ENCODE measurements at places on chromosomes 7 and 10.

DNA sequence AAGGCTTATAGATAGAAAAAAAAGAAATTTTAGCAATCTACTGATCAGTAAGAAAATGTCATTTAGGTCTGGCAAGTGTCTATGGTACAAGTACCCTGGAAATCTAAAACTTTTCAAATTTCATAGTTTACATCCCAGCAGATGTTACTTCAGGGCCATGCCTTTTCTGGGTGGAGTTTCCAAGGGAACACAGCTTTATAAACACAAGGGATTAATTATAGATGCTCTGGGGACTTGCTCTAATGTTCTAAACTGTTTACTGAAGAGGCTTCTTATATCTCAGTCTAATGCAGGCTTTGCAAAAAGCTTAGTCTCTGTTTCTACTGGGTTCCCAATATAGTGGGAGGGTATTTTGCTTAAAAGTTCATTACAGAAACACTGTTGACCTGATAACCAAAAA, 3.1 kb downstream of the CD36 start:
- no peak for DNase-seq

DNA sequence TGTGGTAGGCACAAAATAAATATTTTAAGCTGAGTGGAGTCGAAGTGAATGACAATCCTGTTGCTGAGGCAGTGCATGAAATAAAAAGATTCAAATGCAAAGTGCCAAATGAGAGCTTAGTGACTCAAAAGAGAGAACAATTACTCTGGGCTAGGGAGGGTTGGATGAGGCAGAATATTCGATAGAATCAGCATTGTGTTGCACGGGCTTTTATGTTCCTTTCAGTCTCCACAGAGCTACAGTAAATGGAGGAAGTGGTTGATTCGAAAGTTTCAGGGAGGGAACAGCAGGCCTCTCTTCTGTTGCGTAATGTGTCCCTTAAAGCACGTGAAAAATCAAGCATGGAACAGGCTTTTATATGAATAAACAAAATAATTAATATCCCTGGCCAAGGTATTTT, 599.3 kb upstream of the CELF2 start:
- DNase-seq, result no peak

- DNase-seq, result no peak
Measured at GRCh38 chr7:114622221-114622620, 207.6 kb downstream of the FOXP2 start.

DNA sequence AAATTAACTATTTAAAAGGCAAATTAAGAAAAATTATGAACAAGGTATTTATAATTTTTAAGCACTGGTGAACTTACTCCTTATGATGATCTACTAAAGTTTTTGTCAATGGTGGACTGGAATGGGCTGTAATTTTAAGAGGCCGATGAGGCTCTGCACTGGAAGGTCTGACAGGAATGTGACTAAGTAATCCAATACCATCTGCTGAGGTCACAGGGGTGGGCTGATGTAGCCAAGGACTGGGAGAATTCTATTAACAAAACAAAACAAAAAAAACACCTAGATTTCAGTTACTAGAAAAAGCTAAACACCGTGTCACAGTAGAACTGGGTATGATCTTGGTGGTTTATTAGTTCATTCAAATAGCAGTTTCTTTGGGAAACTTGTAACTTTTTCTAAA, 75.9 kb downstream of the NRBF2 start:
- DNase-seq, result peak; percentile 11

DNA sequence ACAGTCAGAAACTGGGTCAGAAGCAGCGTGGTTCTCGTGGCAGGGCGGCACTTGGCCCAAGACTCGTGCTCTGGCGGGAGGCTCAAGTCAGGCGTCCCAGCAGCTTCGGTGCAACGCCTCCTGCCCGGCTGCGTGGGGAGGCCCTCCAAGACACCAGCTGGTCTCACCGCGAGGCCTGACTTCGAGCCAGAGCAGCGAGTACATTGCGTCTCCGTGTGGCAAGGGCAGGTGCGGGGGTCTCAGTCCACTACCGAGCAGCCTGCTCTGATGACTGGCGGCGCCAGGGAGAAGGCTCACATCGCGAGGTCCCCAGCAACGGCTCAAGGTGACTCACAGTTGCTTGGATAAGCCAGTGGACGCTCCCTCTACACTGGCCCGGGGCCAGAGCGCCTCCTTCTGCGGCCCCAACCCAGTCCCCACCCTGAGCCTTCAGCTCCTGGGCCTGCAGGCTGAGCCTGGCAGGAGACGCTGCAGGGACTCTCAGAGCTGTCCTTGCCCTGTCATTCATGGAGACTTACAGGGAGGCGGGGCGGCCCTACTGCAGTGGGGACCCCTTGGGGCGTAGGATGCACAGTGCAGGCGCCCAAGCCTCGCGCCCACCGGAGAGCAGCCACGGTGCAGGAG, 41.9 kb upstream of the PRKAR1B start:
- DNase-seq, result no peak

GRCh38 chr10:6396652-6397051, 183.4 kb downstream of the PRKCQ start:
- DNase-seq, result no peak

- DNase-seq, result no peak
Measured at GRCh38 chr7:120373174-120373573, 100.2 kb downstream of the KCND2 start.

- no peak for DNase-seq
Measured at GRCh38 chr10:62083412-62084267, 182.1 kb downstream of the ARID5B start.

GRCh38 chr7:158537516-158537882, 50.1 kb downstream of the PTPRN2 start:
- DNase-seq, result no peak

GRCh38 chr10:5588080-5588453, 63.3 kb downstream of the CALML3 start:
- no peak for DNase-seq

GRCh38 chr10:30412901-30413300, 21.1 kb upstream of the MAP3K8 start:
- DNase-seq, result no peak

DNA sequence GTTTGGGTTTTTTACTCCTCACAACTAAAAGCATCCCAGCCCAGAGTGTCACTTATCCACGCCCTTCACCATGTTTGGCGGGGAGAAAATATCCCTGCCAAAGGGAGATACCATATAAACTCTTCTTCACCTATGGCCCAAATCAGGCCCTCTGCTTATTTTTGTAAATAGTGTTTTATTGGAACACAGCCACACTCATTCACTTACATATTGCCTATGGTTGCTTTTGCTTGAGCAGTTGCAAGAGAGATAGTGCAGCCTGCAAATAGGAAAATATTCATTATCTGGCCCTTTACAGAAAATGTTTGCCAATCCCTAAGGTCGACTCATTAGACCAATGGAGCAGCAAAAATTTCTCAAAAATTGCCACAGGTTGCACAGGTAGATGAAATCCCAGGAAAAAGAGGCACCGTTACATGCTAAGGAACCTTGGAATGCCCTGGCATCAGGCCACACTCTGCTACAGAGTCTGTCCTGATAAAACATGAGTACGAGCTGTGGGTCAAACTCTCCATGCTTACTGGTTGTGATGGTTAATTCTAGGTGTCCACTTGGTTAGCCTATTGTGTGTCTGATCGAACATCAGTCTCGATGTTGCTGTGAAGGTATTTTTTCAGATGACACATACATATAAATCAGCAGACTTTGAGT, 7.9 kb upstream of the RASSF4 start:
- DNase-seq, result no peak

DNA sequence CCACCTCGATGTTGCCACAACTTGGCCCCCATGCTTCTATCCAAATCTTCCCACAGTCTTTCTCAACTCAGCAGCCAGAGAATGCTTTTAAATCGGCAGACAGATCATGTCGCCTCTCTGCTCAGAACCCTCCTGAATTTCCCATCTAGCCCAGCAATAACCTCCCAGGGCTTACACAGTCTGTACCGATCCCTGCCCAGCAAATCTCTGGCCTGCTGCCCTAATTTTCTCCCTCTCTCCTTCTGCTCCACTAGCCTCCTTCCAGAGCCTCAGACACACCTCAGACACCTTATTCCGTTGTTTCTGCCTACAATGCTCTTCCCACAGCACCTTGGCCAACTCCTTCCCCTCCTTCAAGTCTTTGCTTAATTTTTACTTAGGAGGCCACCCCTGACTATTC, 32.3 kb downstream of the MDH2 start:
- no peak for DNase-seq

GRCh38 chr10:84337199-84337598, 8.8 kb downstream of the CCSER2 start:
- no peak for DNase-seq

- DNase-seq, result no peak
Measured at GRCh38 chr10:74485283-74485682, 334.3 kb downstream of the ADK start.

GRCh38 chr7:152910545-152911225, 151.1 kb downstream of the ACTR3B start:
- no peak for DNase-seq

GRCh38 chr10:133144771-133145170, 15.2 kb upstream of the KNDC1 start:
- DNase-seq, result no peak

DNA sequence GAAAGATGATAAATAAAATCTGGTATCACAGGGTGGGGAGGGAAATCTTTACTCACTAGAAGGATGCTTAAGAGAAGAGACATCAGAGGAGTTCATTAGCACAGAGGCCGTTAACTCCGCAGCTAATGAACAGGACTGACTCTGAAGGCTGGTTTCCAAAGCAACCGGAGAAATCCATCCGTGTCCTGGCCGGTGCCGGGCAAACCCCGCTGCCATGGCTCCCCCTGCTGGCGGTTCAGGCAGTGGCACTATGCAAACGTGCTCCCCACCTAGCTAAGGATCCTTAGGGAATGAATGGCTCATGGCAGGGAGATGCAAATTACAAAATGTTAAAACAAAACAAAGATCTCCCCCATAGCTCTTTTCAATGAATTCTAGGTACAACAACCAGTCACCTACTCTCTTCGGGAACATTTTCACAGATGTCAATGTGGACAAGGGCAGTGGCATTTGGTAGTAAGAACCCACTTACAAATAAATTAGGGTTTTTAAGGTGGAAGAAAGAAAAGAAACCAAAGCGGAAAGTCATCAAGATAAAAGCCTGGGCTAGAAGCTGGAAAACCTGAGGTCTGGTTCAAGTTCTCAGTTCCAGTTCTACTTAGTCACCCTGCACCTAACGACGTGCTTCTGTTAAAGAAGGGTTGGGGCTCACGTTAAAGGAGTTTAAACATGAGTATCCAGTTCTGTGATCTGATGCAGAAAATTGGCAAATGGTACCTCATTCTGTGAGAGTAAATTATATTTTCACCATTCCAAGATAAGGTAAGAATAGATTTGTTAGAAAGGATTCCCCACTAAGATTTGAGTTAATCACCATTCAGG, 138.2 kb downstream of the SVIL start:
- DNase-seq, result peak; percentile 74

- no peak for DNase-seq
Measured at GRCh38 chr7:127765150-127765549, 113.2 kb downstream of the SND1 start.

- no peak for DNase-seq
Measured at GRCh38 chr7:92498557-92498956, 20.8 kb upstream of the ERVW-1 start.

DNA sequence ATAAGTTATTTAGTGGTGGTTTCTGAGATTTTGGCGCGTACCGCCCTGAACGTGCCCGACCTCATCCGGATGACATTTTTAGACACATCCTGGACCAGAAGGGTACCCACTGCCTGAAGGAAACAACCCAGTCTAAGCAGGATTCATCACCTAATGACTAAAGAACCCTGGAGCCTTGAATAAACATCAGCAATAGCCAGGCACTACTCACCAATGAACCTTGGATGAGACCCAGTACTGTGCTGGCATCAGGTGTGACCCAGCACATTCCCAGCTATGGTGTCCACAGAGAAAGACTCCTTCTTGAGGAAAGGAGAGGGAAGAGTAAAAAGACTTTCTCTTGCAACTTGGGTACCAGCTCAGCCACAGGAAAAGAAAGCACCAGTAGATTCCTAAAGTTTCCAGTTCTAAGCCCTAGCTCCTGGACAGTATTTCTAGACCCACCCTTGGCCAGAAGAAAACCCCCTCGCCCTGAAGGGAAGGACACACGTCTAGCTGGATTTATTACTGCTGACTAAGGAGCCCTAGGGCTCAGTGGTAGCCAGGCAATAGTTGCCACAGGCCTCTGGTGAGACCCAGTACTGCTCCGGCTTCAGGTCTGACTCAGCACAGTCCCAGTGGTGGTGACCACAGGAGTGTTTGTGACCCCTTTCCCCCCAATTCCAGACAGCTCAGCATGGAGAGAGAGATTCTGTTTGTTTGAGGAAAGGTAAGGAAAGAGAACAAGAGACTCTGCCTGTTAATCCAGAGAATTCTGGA, 32.5 kb downstream of the ZNF277 start:
- DNase-seq, result no peak

- no peak for DNase-seq
Measured at GRCh38 chr10:18659819-18660535, 746 bp downstream of the ARL5B start.

DNA sequence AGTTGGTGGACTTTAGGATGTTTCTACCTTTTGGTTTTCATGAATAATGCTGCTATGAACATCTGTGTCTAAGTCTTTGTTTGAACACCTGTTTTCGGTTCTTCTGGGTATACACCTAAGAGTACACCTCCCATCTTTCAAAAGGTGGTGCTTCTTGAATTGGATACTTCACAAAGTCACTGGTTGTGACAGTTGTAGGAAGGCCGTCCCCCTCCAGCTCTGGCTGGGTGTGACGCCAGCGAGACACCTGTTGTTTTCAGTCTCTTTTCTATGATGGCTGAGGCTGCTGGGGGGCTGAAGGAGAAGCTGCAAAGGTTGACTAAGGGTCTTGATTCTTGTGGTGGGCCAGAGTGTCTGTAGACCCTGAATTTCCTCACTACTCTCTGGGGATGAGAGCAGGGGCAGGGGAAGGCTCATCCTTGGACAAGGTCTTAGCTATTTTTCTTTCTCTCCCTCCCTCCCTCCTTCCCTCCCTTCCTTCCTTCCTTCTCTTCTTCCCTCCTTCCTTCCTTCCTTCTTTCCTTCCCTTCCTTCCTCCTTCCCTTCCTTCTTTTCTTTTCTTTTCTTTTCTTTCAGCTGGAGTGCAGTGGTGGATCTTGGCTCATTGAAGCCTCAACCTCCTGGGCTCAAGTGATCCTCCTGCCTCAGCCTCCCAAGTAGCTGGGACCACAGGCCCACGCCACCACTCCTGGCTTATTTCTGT, 5.6 kb downstream of the NEURL1 start:
- no peak for DNase-seq

- DNase-seq, result no peak
Measured at GRCh38 chr10:11993834-11994468, 48.7 kb downstream of the UPF2 start.

- no peak for DNase-seq
Measured at GRCh38 chr7:99143521-99143852, 421 bp downstream of the SMURF1 start.

Data from hepatic stellate cell (primary cell).